ENCODE measurements at places on chromosomes 6 and 20.

DNA sequence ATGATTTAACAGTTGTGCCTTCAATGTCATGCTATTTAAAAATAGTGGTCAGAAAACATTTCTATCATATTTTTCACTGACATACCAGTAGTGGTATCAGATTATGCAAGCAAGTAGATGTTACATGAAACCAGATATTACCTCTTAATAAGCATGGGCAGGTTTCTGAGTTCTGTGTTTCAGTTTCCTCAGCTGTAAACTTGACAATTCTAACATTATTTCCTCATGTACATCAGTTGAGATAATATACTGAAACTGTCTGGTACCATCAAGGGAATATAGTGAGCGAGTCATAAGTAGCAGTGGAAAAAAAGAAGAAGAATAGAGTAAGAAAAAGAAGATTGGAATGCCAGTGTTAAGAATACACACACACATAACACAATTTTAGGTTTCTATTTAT is 477.9 kb upstream of the MANEA start:
- H3K27ac ChIP-seq, result no peak overlapping the region
- H3K36me3 ChIP-seq, result no peaks in the 10 kb centered on the region
- H3K27me3 ChIP-seq, result no peaks in the 10 kb centered on the region
- DNase-seq, result no peak
- no peaks in the 10 kb centered on the region for H3K4me1 ChIP-seq

DNA sequence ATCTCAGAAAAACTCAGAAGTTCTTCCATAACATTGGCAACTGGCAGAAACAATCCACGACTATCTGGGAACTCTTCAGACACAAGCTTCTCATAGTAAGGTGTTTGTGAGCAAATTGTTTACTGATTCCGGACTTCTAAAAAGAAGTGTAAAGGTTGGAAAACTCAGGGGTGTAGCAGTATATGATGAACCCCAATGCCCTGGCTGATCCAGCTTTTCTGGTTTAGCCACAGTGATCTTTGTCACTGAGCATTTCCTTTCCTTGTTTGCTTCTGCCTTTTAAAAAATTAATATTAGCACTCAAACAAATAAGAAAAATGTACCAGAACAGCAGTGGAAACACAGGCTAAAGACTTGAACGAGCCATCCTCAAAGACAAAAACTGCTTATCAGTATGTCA is 4.9 kb downstream of the RGS17 start:
- no peak for DNase-seq
- H3K36me3 ChIP-seq, result no peaks in the 10 kb centered on the region
- no peaks in the 10 kb centered on the region for H3K4me1 ChIP-seq
- H3K4me3 ChIP-seq, result no peak overlapping the region

DNA sequence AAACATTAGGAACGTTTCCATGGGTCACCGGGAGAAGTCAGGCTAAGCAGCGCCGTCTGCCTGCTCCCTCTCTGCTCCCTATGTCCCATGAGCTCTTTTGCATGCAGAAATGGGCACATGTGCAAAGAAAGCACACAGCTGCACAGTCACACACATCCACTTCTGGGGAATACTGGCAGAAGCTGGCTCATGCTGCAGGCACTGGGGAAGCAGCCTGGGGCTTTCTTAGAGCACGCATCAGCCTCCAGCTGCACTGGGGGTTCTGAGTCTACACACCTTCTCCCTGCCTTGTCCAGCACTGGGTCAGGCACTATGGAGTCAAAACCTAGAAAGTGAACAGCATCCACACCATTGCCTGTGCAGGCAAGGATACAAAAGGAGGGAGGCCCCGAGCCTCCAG is 76.1 kb upstream of the FOXQ1 start:
- H3K27ac ChIP-seq, result no peak overlapping the region
- no peaks in the 10 kb centered on the region for H3K4me1 ChIP-seq
- H3K4me3 ChIP-seq, result no peak overlapping the region
- DNase-seq, result no peak

GRCh38 chr6:64013011-64013410 is 377.4 kb downstream of the PHF3 start:
- no peaks in the 10 kb centered on the region for H3K27me3 ChIP-seq
- no peak overlapping the region for H3K4me3 ChIP-seq
- H3K27ac ChIP-seq, result no peak overlapping the region
- no peak for DNase-seq
- H3K36me3 ChIP-seq, result no peaks in the 10 kb centered on the region

DNA sequence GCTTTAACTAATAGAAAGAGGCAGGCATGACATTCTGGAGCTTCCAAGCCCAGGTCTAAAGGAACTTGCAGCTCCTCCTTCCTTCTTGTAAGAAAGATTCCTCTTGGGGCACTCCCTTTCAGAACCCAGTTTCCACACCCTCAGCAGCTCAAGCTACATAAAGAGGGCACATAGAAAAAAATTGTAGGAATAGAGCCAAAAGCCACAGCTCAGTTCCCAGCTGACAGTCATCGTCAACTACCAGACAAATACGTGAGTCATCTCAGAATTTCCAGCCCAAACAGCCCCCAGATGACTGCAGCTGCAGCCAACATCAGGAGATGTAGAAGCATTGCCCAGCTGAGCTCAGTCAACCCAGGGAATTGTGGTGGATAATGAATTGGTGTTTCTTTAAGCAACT is 349.8 kb upstream of the ARID1B start:
- DNase-seq, result no peak
- H3K4me3 ChIP-seq, result no peak overlapping the region
- no peak overlapping the region for H3K27ac ChIP-seq
- no peaks in the 10 kb centered on the region for H3K4me1 ChIP-seq

GRCh38 chr6:90413867-90414266 is 117.2 kb upstream of the BACH2 start:
- no peaks in the 10 kb centered on the region for H3K36me3 ChIP-seq
- H3K27me3 ChIP-seq, result no peaks in the 10 kb centered on the region
- no peak for DNase-seq
- H3K27ac ChIP-seq, result no peak overlapping the region

DNA sequence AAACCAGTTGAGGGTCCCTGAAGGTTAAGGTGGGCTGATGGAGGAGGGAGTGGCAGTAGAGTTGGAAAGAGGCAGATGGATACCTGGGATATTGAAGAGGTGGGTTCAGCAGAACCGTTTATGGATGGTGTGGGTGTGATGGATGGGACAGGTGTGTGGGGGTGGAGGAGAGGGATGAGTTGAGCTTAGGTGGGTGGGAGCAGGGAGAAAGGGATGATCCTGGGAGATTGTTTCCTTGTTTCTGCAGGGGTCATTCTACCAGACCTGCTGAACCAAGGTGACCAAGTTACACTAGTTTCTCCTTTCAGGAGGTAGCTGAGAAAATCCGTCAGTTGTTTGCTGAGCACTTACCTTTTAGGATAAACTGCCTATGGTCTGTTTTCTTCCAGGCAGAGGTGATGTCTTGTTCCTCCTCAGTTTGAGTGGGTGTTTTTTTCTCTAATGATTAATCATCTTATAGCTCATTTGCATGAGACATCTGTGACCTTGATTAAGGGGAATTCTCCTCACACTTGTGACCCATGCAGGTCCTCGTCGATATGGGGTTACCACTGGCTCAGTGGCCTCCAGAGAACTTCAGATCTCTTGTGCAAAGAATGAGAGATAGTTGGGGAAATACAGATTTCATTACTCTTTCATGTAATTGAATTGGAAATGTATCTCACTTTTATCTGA is 53.0 kb downstream of the FARS2 start:
- H3K27me3 ChIP-seq, result no peaks in the 10 kb centered on the region
- no peak overlapping the region for H3K4me3 ChIP-seq
- peaks cover 18% of the 10 kb centered on the region for H3K4me1 ChIP-seq
- DNase-seq, result no peak

DNA sequence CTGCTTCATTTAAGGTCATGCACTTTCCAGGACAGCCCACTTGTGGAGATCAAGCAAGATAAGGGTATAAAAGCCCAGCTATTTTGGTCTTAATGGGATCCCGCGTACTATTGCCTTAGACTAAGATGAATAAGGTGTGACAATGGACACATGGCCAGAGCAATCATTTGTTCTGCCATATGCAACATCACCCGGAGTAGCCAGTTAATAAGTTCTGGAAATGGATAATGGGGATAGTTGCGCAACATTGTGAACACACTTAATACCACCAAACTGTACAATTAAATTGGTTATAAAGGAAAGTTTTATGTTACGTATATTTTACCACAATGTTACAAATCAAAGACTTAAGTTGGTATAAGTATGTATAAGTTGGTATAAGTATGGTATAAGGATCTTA is 674.5 kb downstream of the HDGFL1 start:
- H3K4me1 ChIP-seq, result no peaks in the 10 kb centered on the region
- no peaks in the 10 kb centered on the region for H3K36me3 ChIP-seq
- no peak for DNase-seq
- no peak overlapping the region for H3K27ac ChIP-seq
- H3K4me3 ChIP-seq, result no peak overlapping the region
- no peaks in the 10 kb centered on the region for H3K27me3 ChIP-seq

DNA sequence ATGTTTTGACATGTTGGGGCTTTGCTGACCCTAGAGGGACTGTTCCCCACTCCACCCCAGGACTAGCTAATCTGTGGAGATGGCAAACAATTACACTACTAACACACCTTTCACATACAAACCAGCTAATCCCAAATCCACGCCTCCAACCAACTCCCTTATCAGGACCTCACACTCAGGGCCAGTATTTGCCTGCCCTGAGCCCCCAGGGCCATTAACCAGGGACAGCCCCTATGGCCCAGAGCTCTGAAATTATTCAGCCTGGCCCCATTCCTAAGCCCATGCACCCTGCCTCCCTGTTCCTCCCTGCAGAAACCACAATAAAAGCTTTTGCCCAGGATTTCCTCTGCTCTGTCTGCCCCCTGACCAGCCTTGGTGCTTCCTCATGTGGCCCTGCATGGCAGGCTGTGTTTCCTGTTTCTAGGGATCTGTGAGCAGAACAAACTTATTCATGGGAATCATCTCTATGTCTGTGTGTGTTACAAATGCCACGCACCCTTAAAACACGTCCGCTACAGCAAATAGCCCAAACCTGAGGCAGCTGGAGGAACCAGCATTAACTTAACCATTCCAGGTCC is 121.2 kb downstream of the PXDC1 start:
- no peaks in the 10 kb centered on the region for H3K4me1 ChIP-seq
- no peaks in the 10 kb centered on the region for H3K36me3 ChIP-seq
- no peak overlapping the region for H3K4me3 ChIP-seq
- H3K27me3 ChIP-seq, result no peaks in the 10 kb centered on the region

All from Karpas-422 (cell line).